ENCODE measurements at places on chromosomes 7 and 10.

DNA sequence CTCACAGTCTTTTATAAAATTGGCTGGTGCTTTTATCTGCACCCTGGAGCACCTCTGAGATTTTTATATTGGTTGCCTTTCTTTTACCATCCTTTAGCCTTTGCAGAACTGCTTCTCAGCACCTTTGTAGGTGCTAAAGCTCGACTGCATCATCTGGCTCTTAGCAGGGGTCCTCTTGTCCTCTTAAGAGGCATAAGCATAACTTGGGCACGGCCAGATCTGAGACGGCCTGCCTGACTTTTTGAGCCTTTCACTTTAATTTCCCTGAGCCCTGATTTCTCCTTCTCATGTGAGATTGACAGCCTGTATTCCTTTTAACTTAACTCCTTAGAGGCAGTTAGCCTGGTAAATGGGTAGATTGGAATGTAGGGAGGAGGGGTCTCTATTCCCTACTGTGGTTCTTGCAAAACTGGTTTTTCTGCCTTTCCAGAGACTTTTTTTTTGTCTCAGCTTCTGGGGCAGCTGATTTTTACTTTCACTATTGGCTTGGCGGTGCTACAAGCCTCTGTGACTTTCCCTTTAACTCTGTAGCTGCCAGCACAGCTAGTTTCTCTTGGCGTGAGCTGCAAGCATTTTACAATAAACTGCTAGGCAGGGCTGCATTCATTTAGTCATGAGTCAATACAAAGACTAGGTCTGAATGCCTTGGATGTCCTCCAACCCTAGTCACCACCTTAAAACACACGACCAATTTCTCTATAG lies 24.0 kb downstream of the ZPBP start:
- DNase-seq, result peak; percentile 14

DNA sequence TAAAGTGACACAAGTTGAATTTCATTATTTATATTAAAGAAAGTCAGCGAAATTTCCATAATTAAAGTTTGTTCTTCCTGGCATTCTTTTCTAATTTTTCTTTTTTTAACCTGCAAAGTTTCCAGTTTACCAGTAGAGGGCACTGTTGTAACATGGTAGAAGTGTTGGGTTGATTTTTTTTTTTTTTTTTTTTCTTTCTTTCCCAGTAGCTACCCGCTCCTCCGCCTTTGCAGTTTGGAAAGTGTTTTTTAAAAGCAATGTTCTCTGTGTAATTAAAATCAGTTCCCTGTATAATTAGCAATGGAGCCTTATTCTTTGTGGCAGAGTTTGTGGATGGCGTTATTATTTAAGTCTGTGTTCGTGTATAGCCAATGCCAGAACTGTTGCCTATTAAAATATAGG lies 53.7 kb downstream of the TAF3 start:
- DNase-seq, result no peak

- no peak for DNase-seq
Measured at GRCh38 chr7:44223362-44224079, 22.7 kb downstream of the YKT6 start.

DNA sequence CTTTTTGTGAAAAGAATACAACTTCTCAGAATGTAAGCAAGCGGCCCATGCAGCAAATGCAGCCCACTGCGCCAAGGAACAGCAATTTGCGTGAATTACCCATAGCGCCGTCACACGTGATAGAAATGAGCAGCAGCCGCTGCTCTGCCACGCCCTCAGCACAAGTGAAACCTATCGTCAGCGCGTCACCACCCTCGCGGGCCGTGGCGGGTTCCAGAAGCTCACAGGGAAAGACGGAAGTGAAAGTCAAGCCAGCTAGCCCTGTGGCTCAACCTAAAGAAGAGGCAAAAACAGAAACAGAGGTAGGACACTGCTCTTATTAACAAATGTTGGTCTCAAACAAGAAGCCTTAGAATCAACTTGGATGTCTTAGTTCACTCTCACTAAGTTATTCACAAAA lies 70.5 kb downstream of the SHH start:
- DNase-seq, result no peak

- DNase-seq, result no peak
Measured at GRCh38 chr7:50362142-50362541, 57.6 kb downstream of the IKZF1 start.

DNA sequence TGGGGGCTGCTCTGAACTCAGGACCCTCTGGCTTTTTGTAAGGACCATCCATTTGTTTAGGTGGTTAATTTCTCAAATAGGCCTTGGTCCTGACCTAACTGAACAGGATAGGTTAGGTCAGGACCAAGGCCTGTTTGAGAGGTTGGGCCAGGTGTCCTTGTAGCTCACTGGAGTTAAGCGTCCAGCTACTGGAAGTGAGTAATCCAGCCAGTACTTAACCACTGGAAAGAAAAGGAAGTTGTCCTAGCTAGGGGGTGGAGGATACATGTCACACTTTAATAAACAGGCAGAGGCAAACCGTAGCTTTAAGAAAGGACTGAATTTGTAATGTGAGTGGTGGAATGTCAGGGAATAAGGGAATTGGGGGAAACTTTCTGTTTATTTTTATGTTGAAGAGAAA lies 96.0 kb downstream of the GPR85 start:
- DNase-seq, result no peak

GRCh38 chr10:103706762-103707161 lies 148.6 kb downstream of the SH3PXD2A start:
- DNase-seq, result no peak

DNA sequence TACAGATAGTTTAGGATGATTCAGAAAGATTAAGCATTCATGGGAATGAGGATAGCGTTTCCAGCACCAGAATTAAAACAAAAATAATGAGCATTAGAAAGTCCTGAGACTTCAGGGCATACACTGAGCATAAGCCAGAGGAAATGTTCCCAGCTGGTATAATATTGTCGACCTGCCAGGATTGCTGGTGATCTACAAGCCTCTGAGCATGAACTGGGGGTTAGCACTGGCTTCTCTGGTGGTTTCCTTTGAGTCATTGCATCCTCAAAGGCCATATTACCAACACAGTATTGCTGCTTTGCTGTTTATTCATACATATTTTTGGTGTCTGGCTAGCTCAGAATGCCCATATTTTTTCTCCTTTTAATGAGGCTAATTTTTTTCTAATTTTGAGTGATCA lies 10.7 kb upstream of the ATRNL1 start:
- no peak for DNase-seq

DNA sequence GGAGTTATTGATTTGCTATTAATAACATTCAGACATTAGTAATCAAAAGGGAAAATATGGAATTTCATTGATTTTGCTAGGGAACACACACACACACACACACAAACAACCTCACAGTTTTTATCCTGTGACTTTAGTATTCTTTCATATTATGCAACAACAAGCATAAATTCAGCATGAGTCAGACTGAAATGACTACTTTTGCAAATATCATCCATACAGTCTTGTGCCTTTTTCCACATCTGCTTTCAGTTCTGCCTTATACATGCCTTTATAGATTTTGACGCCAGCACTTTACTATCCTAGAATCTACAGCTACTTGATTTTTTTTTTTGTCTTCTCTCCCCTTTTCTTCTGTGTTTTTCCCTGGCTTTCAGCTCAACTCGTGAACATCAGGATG lies 975.8 kb upstream of the LRRTM3 start:
- no peak for DNase-seq

GRCh38 chr10:128525936-128526335 lies 399.7 kb upstream of the MKI67 start:
- no peak for DNase-seq

DNA sequence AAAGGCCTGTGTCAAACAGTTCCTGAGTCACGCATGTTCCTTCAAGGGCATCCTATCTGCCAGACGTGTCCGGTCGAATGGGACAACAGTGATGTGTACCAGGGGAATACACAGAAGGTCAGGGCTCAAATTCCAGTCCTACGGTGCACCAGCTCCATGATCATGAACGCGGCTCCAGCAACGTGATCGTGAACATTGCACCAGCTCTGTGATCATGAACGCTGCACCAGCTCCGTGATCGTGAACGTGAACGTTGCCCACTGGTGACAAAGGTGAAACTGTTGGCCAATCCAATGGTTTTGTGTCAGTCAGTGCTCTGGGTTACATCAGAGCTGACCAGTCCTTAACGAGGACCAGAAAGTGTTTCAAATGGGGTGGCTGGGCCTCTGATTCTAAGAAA lies 4.3 kb upstream of the PTPRN2 start:
- DNase-seq, result no peak

DNA sequence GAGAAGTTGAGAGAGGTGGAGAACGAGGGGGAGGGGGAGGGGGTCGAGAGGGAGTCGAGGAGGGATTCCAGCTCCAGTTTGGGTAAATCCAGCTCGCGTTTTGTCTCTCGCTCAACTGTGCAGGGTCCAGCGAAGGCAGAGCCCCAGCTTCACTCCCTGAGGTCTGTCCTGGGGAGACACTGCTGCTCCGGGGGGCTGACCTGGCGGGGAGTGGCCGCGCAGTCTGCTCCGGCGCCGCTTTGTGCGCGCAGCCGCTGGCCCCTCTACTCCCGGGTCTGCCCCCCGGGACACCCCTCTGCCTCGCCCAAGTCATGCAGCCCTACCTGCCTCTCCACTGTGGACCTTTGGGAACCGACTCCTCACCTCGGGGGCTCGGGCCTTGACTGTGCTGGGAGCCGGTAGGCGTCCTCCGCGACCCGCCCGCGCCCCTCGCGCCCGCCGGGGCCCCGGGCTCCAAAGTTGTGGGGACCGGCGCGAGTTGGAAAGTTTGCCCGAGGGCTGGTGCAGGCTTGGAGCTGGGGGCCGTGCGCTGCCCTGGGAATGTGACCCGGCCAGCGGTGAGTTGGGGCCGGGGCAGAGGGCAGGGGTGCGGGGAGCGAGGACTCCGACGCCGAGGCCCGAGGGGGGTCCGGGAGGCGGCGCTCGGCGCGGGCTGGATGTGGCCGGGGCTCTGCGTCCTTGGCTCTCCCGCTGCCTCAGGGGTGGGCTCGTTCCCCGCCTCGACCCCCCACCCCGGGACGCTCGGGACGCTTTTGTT lies at the start of gene TET1:
Gene TET1, plus strand, starts transcription at position 152 of the 757 bp plus-strand sequence. CDS start 12,002 bp downstream, outside the sequence.
- DNase-seq, result no peak

DNA sequence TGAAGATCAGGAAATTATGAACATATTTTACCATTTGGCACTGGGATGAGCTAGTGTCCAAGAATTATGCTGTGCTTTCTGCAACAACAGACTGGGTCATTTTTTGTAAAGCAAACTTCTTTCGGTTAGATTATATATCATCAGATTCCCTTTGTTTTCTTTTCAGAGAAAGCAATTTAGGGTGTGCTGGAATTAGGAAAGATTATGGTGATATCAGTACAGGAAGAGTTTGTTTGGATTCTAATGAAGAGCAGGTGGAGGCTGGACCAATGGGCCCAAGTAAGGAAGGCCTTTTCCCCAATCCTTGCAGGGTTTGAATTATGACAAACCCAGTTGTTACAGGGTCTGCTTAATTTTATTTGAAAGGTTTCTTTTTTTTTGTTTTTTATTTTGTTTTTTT lies 1092.8 kb downstream of the KCNMA1 start:
- no peak for DNase-seq

DNA sequence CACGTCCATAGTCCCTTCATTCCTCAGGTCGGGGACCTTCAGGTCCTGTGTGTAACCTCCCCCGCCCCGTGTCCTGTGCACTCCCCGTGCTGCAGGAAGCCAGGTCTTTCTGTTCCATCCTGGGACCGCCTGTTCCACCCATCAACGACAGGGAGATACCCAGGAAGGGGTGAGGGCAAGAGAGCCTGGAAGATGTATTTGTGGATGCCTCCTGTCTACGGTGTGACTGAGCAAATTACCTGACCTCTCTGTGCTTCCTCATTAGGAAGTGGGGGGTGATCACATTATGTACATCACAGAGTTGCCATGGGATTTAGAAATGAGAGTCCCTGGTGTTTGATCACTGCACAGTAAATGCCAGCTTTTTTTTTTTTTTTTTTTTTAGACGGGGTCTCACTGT lies 46.3 kb downstream of the GRID2IP start:
- no peak for DNase-seq

- no peak for DNase-seq
Measured at GRCh38 chr10:105241254-105241653, 600.2 kb downstream of the SORCS3 start.

GRCh38 chr7:135685306-135686084 lies 23.2 kb downstream of the STMP1 start:
- DNase-seq, result no peak

DNA sequence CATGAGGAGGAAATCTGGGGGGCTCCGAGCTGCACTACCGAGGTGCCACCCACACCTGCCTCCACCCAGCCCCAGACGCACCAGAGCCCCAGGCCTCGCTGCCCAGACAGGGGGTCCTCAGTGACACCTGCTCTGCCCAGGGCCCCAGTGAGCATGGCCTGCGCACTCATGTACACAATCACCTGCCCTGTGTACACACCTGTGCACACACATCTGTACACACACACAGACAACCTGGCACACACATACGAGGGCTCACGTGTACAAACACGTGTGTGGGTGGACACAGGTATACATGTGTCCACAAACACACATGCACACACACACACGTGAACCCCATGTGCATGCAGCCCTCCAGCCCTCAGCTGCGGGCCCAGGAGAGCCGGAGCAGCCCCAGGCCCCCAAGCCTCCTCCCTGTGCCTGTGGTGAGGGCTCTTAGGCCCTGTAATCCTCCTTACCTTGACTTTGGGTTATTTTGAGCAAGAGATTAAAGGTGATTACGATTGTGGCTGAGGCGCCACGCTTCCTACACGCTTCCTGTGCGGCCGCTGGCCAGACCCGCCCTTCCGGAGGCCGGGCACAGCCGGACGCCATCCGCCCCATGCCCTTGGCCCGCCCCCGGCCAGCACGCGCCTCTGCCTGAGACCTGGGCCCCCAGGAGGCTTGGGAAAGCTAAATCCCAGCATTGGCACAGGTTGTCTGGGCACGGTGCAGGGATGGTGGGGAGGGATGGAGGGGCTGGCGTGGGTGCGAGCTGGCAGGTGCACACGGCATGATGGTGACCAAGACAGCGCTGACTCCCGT lies 71.9 kb downstream of the ELFN1 start:
- no peak for DNase-seq

DNA sequence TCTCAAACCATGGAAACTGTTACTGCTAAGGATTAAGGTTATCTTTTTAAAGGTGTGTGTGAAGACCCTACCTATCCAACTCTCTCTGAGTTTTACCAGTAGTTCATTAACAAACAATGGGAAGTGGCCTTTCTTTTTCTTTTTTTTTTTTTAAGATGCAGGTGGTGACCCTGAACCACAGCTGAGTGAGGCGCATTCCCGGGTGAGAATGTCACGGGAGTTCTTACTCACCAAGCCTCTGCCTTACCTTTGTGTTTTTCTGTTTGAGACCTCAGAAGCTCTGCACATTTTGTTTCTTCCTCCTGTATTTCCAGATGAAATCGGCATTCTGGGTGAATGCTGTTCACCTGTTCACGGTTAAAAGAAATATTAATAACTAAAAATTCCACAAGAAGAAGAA lies 2.5 kb downstream of the VIPR2 start:
- DNase-seq, result no peak

- DNase-seq, result no peak
Measured at GRCh38 chr10:112959207-112959838, 9.3 kb downstream of the TCF7L2 start.
